ENCODE measurements at places on chromosomes 2 and 18.

DNA sequence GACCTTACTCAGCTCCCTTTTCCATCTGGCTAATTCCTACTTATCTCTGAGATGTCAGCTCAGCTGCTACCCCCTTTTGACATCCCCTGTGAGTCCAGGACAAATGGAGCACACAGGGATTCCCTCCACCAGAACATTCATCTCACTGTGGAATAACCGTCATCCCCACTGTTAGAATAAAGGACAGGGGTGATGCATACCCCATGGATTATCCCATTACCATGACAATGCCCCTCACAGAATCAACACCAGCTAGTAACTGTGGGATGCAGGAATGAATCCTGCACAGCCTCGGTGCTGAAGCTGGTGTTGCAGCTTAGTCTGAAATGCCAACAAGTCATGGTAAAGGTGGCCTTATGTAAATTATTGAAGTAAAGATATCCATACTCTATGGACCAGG is 624.8 kb upstream of the RAB6C start:
- no peak for DNase-seq

- DNase-seq = no peak
Observed at GRCh38 chr2:69095305-69095704, 82.3 kb downstream of the ANTXR1 start.

DNA sequence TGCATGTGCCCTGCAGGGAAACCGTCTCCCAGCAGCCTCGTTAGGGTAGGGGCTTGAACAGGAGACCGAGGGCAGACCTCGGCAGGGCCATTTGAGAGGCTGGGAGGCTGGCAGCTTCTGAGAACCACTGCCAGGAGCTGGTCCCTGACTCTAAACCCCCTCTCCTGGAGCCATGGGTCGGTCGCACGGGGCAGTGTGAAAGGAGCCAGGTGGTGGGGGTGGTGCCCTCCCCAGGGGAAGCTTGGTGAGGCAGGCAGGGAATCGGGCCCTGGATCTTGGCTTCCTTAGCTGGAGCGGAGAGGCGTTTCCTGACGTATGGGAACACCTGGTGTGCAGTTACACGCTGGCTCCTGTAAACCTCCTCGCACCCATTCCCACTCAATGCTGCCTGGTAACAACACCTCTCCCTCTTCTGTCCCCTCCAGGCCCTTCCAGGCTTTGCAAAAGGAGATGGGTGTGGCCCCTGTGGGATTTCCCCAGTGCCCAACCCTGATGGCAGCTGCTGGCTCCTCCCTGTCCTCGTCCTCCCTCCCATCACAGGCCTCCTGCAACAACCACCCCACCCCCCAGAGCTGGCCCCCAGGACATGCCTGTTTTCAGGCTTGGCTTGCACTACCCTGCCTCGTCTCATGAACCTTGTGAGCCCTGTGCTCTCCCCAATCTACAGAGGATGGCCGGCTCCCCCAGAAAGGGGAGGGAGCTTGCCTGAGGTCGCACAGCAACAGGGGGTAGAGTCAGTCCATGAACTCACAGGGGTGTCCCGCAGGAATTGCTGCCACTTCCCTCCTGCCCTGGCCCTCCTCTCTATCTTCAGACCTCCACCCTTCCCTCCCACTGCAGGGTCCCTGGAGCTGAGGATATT is 24.4 kb downstream of the ADRA2B start:
- no peak for DNase-seq

GRCh38 chr2:110095994-110096633 is 19.5 kb downstream of the MALL start:
- no peak for DNase-seq

- DNase-seq = no peak
Observed at GRCh38 chr18:55115606-55116005, 156.3 kb upstream of the CCDC68 start.

DNA sequence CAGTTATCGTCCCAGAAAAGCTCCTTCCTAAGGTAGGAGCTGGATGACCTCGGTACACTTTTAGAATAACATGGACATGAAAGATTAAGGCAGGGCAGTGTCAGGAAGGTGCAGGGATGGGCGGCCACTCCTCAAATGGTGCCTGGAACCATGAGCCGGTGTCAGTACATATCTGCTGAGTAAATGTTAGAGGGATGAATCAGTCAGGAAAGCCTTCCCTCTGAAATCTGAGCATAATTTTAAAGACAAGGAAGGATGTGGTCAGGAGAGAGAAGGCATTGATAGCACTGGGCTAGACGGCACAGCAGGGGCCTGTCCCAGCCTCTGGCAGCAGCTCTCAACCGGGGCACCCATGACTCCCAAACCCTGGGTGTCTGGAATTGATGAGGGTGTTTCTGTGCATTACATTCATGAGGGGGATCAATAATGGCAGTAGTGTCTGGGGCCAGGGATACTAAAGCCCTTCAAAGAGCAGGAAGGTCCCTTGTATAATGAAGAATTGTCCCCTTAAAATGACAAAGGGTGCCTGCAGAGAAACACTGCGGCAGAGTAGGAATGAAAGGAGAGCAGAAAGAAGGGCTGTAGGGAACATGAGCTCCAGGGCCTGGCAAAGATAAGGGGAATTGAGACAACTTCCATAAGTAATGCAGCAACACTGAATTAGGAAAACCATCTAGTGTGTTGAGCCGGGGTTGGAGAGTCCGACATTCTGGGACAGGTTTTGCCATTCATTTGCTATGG is 162.3 kb upstream of the REV1 start:
- DNase-seq = no peak

- DNase-seq = no peak
Observed at GRCh38 chr18:42222557-42222956, 267.5 kb downstream of the PIK3C3 start.

- no peak for DNase-seq
Observed at GRCh38 chr2:137910641-137911040, 53.6 kb upstream of the HNMT start.

GRCh38 chr18:36107477-36107876 is 21.7 kb downstream of the SLC39A6 start:
- no peak for DNase-seq

- DNase-seq = no peak
Observed at GRCh38 chr2:99881901-99882591, 260.3 kb downstream of the AFF3 start.

- DNase-seq = no peak
Observed at GRCh38 chr2:174856447-174856846, 92.2 kb upstream of the CHRNA1 start.

DNA sequence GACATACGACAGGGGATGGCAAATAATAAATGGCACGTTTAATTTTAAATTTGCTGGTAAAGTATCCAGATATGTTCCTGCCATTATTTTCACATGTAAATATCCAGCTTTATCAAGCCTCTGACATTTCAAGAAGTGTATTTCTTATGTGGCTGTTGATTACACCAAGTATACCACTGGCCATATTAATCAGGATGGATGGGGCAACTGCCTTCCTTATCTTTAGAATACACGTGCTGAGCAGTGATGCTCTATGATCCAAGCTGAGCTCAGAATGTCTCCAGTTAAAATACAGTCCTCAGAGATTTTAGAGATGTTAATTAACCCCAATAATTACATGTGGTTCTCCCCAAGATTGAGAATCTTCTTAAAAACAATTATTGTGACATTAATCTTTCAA is 38.3 kb upstream of the RAPGEF4 start:
- no peak for DNase-seq

- no peak for DNase-seq
Observed at GRCh38 chr2:16285813-16286510, 345.6 kb downstream of the MYCN start.

DNA sequence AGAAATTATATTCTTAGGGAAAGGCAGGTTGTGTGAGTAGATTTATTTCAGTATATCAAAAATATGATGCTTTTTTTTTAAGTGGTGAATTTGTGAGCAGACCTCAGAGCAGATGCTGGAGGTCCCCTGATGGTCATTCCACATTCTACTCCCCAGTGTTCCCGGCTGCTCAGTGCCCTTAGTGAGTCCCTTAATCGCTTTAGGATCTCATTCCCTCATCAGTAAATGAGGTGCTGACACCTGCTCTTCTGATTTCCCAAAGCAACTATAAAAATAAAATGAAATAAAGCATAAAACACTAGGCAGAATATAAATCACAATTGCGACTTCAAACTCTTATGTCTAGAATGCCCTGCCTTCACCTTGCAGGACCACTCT is 216.2 kb upstream of the TNP1 start:
- DNase-seq = no peak

DNA sequence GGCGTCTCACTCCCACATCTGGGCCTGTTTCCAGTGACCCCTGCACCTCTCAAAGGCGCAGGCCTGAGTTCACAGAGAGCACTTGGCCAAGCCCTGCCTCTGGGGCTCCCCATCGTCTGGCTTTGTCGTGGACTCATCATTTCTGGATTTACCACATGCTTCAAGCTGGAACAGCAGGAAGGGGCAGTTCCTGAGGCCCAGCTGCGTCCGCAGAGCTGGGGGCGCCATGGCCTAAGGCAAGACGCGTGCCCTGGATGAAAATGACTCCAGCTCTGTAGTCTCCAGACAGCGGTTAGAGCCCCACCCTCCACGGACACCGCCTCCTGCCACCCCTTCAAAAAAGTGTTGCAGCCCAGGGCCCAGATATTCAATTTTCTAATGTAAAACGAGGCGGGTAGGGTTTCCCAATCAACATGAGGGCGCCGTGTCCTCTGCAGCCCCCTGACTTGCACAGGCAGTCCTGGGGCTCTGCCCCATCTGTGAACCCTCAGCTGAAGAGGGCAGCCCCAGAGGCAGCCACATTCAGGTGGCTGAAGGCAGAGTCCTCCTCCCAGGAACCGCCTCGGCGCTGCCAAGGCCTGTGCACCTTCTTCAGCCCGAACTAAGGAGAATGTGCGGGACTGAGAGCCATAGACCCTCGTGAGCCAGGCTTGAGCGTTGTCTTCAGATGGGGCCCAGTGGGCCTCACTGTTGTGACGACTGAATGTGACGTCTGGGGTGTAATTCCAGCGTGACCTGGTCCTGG is 85.5 kb downstream of the NFATC1 start:
- DNase-seq = no peak

DNA sequence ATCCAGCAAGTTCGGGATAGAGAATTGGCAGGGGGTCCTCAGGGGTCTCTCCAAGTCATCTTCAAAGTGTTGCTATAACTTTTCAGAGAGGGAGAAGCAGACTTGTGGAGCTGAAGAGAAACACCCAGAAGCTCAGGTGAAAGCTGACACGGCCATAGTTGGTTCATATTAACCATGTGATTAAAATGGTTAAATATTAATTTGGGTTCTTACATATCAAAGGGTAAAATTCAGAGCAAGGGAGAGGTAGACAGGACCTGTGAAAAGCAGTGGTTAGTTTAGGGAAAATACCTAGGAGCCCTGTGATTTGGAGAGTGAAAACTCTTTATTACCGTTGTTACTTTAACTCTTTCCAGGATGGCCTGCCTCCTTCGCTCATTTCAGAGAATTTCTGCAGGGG is at the start of gene UGT1A6:
UGT1A6 (plus strand) TSS at position 243 of the 400 bp plus-strand sequence; CDS start at position 358, 115 bp downstream.
- no peak for DNase-seq

GRCh38 chr18:71249791-71250190 is 960.9 kb downstream of the SOCS6 start:
- DNase-seq = no peak

DNA sequence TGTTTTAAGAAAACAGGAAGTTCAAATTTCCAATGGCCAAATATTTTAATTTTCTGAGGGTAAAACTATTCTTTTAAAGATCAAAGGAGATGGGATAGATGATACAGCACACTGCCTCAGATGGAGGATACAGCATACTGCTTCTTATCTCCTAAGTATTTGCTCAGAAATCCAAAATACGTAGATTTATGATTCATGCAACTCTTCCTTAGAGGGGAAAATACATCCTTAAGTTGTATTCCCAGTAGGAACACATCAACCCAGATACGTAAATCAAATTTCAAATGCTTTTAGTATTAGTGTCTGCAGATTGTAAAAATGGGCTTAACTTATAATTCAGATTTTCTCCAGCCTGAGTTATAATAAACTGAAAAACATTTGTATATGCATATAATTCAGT is 235.2 kb downstream of the ZNF385B start:
- DNase-seq = no peak

GRCh38 chr2:64120928-64121327 is 23.3 kb downstream of the PELI1 start:
- DNase-seq = no peak
